HT1080 (cell line): ENCODE measurements at places on chromosomes 13 and 19. TPM values are rescaled to one million over a fixed set of nuclear protein-coding genes. Genes with fewer than 3 reads are reported as not detected.

Gene SUPT20H
- total RNA-seq = 25.4 and 26.9 TPM in 2 replicates

Gene CASP14
- total RNA-seq = 0.11 TPM in 1 of 2 replicates, not detected in the other

Gene LRRC8E
- 11.7 and 14.2 TPM in 2 replicates for total RNA-seq

Gene CLDN10
- not detected in 2 replicates for total RNA-seq

Gene KCNJ14
- 0.40 and 0.79 TPM in 2 replicates for total RNA-seq

DNA sequence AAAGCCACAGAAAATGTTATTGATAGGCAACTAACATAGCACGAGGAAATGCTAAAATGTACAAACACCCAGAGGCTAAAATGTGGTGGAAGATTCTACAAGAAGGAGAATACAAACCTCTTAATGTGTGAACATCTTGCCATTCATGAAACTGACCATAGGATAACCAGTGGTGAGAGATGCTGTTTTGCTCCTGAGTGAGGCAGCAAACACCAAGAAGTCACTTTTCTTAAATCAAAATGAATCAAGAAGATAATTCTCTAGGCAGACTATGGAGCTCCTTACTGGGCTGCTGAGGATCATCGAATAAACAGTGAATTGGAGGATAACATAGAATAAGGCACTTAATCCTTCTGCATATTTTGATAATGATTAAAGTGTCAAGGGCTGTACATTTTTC lies 375.4 kb upstream of the SLITRK6 start:
- no peak for DNase-seq

DNA sequence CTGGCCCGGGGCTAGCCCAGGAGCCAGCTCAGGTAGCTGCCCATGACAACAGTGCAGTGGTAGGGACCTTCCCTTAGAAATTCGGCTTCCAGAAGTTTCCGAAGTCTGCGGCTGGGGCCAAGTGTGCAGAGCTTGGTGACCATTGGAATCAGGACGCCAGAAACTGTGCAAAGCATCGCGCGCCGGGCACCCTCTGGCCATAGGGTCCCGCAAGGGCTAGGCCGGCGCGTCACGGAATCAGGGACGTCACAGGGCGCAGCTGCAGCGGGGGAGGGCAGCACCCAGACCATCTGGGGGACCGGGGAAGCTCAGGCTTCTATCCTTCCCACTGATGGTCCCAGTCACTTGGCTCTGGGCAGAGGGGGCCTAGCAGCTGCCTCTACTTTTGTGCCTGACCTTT lies 219.1 kb downstream of the MTUS2 start:
- no peak for DNase-seq

DNA sequence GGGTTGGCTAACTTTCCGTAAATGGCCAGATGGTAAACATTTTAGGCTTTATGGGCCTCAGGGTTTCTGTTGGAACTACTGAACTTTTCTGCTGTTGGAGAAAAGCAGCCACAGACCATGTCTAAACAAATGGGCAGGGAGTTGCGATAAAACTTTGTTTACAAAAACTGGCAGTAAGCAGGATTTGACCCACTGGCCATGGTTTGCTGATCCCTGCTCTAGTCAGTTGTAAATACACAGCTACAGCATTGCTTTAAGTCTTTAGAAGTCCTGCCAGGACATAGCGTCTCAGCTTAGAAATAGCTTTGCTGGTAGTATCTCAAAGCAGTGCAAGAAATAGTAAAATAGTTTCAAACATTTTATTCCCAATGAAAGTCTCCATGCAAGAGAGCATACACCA lies 88.4 kb downstream of the NALCN start:
- no peak for DNase-seq

DNA sequence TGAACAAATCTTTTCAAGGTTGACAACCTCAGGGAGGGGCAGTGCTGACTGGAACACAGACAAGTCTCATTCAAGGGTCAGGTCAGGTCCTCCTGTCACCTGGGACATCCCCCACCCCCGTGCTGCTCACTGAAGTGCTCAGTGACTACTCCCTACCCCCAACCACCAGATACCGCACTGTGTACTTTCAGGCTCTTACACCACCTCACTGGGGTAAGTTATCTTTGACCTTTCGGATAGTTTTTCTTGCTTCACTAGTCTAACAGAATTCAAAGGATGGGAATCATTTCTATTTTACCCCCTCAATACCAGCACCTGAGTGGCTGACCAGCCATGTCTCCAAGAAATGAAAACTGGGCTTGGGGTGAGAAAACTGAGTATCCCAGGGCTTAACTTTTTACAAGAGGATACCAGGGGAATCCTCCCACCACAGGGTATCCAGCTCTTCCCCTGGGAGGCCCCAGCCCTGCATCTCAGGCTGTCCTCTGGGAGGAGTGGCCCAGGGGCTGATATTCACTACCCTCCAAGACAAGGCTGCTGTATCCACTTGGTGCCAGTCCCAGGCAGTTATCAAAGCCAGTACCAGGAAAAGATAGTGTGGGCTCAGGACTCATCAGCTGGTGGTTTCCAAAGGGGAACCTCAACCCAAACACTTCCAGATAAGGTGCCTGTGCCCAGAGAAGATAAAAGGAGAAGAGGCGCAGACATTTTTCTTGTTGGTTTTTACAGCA lies 2.1 kb downstream of the ZNF563 start:
- DNase-seq = no peak

GRCh38 chr19:58560921-58561320 lies 2.5 kb upstream of the UBE2M start:
- DNase-seq = no peak

GRCh38 chr13:95480791-95481780 lies 71.4 kb upstream of the CLDN10 start:
- DNase-seq = peak; percentile 56

DNA sequence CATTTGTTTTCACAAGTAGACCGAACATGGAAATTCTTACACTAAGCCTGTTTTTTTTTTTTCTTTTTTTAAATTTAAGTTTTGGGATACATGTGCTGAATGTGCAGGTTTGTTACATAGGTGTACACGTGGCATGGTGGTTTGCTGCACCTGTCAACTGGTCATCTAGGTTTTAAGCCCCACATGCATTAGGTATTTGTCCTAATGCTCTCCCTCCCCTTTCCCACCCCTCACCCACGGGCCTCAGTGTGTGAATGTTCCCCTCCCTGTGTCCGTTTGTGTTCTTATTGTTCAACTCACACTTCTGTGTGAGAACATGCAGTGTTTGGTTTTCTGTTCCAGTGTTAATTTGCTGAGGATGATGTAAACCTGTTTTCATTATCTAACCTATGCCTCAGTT lies 2.6 kb downstream of the NLRP4 start:
- no peak for DNase-seq

- peak; percentile 59 for DNase-seq
Observed at GRCh38 chr19:38852231-38853044, 2.7 kb upstream of the HNRNPL start.

GRCh38 chr19:37977992-37978391 lies 71.0 kb downstream of the SIPA1L3 start:
- DNase-seq = peak; percentile 63

DNA sequence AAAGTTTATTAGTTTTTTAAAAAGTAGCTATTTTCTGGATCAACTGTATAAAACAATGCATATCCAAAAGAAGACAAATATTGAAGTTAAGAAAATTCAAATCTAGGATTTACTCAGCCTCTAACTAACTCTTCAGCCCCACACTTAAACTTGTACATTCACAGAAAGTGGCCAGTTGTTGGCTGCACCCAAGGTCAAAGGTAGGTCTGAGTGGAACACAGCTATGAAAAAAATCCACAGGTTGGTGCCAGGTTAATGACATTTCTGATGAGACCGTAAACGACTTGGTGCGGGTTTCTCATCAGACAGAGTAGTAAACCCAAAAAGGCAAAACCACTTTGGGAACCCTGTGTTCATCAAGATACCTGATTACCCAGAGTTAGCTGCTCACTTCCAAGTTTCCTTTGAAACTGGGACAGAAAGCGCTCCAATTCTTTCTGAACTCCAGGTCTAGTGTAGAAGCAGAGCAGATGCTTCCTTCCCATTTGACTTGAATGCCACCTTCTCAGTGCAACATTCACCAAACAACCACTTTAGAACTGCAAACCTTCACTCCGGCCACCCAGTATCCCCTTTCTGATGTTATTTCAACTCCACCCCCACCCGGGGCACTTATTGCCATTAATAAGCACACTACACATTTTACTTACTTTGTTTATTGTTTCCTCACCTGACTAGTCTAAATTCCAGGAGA lies 208.3 kb upstream of the STARD13 start:
- DNase-seq = no peak

Gene GNG7
- not detected in 2 replicates for total RNA-seq

Gene EHD2
- total RNA-seq = 28.4 and 36.2 TPM in 2 replicates

DNA sequence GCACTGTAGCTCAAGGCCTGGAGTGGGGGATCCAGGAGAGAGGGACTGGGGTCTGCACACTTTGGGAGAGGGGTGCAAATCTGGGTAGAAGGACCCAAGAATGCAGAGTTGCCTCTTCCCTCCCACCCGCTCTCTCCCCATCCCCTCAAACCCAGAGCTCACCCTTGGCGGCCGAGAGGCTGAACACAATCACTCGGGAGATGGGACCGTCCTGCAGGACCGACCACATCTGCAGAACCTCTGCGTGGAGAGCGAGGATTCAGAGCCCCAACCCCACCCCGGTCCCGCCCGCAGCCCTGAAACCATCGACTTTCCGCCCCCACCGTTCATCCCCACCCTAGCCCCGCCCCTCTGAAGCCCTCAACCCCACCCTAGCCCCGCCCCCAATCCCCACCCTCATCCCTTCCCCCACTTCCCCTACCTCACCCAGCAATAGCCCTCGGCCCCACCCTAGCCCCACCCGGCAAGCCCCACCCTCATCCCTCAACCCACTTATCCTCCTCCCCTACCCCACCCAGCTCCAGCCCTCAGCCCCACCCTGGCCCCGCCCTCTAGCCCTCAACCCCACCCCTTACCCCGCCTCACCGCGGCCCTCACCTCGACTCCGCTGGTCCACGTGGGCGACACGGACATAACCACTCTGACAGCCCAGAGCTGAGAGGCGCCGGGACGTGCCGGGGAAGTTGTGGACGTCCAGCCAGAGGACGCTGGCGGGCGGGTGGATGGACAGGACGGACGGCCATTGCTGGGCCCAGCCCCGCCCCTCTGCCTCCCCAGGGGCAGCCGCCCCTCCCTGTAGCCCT lies 4.1 kb downstream of the KPTN start:
- DNase-seq = no peak

Gene ETV2
- total RNA-seq = 0.50 and 2.5 TPM in 2 replicates
